ENCODE measurements at places on chromosomes 4 and X. TPM values are rescaled to one million over a fixed set of nuclear protein-coding genes. Genes with fewer than 3 reads are reported as not detected.

FMR1NB gene
- not detected for total RNA-seq

TMEM33 gene
- total RNA-seq = 86.1 TPM

TMEM164 gene
- 13.2 TPM for total RNA-seq

ANK2 gene
- total RNA-seq = 0.26 TPM

PAK3 gene
- total RNA-seq = 0.31 TPM

ARSH gene
- total RNA-seq = not detected

ADH1A gene
- not detected for total RNA-seq

PF4V1 gene
- total RNA-seq = not detected

MAGEB10 gene
- not detected for total RNA-seq

ANTXR2 gene
- total RNA-seq = 20.6 TPM

DNA sequence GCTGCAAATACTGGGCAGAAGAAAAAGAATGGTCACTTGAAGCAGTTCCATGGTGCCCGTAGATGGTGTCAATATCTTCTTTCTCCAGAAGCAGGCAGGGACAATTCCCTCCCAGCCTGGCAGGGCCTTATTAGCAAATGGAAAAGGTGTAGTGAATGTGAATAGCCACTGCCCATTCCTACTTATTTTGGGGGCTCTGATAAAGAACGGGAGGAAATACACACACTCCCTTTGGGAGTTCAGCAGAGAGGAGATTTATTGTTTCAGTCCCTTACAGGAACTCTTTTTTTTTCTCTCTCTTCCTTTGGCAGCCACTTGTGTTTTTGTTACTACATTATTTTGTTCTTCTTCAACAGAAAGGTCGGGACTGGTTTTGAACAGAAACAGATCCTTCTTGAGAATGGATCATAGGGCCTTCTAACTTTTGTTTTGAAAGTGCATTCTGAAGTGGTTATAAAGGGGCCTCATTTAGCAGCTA lies at the start of gene EMCN:
TSS of gene EMCN (minus strand) at position 159 of the 478 bp plus-strand sequence. CDS start at position 51, 108 bp downstream.
- H3K4me3 ChIP-seq = no peak within 1 kb of the TSS
- no peaks in the 10 kb centered on the region for H3K36me3 ChIP-seq
- no peak for DNase-seq
- H3K4me1 ChIP-seq = no peaks in the 10 kb centered on the region
- no peaks in the 10 kb centered on the region for H3K27me3 ChIP-seq

DNA sequence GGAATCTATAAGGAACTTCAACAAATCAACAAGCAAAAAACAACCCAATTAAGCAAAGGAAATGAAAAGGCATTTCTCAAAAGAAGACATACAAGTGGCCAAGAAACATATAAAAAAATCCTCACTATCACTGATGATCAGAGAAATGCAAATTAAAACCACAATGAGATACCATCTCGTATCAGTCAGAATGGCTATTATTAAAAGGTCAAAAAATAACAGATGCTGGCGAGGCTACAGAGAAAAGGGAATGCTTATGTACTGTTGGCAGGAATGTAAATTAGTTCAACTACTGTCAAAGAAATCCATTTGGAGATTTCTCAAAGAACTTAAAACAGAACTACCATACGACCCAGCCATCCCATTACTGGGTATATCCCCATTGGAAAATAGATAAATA lies 292.4 kb upstream of the FAT1 start:
- no peak overlapping the region for H3K4me3 ChIP-seq
- no peaks in the 10 kb centered on the region for H3K4me1 ChIP-seq
- H3K27me3 ChIP-seq = no peaks in the 10 kb centered on the region
- H3K36me3 ChIP-seq = no peaks in the 10 kb centered on the region
- DNase-seq = no peak

GRCh38 chr4:120209706-120210105 lies 143.1 kb upstream of the MAD2L1 start:
- no peak overlapping the region for H3K27ac ChIP-seq
- no peak for DNase-seq
- H3K27me3 ChIP-seq = no peaks in the 10 kb centered on the region
- no peaks in the 10 kb centered on the region for H3K4me1 ChIP-seq

DNA sequence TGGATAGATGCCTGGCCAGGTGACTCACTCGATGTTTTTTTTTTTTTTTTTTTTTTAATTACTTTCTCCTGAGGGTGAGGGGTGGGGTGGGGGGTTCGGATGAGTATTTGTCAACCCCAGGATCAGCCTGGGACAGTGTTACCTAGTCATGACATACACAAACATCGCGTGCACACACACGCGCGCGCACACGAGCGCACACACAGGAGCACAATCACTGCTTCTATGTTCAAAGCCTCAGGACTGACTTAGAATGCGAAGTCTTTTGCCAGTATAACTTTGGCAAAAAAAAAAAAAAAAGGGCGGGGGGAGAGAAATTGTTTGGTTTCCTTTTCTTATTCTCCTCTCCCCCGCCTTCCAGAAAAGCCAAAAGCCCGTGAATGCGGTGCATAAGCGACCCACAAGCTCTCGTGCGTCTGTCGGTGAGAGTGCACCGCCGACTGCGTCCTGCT lies 115.0 kb upstream of the TEX13C start:
- no peak overlapping the region for H3K4me3 ChIP-seq
- DNase-seq = no peak
- H3K4me1 ChIP-seq = no peaks in the 10 kb centered on the region
- no peaks in the 10 kb centered on the region for H3K27me3 ChIP-seq
- no peak overlapping the region for H3K27ac ChIP-seq
- H3K36me3 ChIP-seq = no peaks in the 10 kb centered on the region

- no peaks in the 10 kb centered on the region for H3K36me3 ChIP-seq
- no peaks in the 10 kb centered on the region for H3K27me3 ChIP-seq
- no peak overlapping the region for H3K27ac ChIP-seq
- no peaks in the 10 kb centered on the region for H3K4me1 ChIP-seq
- no peak for DNase-seq
Observed at GRCh38 chrX:9805956-9806355, 19.7 kb downstream of the SHROOM2 start.

GRCh38 chr4:54553001-54553400 lies 104.8 kb upstream of the KIT start:
- no peak overlapping the region for H3K27ac ChIP-seq
- no peaks in the 10 kb centered on the region for H3K4me1 ChIP-seq
- no peak overlapping the region for H3K4me3 ChIP-seq
- no peaks in the 10 kb centered on the region for H3K36me3 ChIP-seq

DNA sequence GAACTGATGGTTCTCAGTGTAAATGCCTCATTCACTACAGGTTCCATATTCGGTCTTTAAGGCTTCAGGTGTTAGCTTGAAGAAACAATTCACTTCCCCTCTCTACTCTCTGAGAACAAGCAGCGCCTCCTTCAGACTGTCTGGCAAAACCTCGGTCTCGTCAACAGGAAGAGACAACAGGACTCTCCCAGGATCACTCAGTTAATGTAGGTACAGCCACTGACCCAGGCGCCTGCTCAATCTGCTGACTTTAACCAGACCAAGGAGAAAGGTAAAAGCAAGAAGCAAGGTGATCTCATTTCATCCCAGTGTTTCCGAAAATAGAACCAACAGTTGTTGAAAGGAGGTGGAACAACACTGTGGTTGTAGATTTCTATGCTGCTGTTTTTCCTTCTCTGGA lies 102.2 kb downstream of the SLC2A9 start:
- H3K4me1 ChIP-seq = no peaks in the 10 kb centered on the region
- H3K27me3 ChIP-seq = no peaks in the 10 kb centered on the region
- DNase-seq = no peak
- H3K27ac ChIP-seq = no peak overlapping the region
- H3K4me3 ChIP-seq = no peak overlapping the region
- H3K36me3 ChIP-seq = no peaks in the 10 kb centered on the region

DNA sequence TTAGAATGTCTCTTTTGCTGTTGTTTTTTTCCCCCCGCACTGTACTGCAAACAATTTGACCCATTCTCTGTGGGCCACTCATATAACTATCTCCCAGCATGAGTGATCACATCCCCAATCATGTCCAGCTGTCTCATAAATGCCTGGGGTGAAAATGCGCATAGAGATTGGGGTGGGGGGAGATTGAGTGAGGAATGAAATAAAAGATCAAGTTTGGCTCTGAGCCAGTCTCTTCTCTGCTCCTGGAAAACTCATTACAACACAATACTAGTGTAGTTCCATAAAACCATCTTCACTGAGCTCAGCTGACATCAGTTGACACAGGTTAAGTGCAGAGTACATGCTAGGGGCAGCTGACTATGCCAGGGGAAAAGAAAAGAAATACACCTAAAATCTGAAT lies 96.9 kb downstream of the EGF start:
- no peaks in the 10 kb centered on the region for H3K27me3 ChIP-seq
- no peak overlapping the region for H3K4me3 ChIP-seq
- no peak overlapping the region for H3K27ac ChIP-seq
- H3K36me3 ChIP-seq = no peaks in the 10 kb centered on the region
- no peaks in the 10 kb centered on the region for H3K4me1 ChIP-seq
- no peak for DNase-seq

- H3K4me1 ChIP-seq = no peaks in the 10 kb centered on the region
- no peak overlapping the region for H3K27ac ChIP-seq
- no peak for DNase-seq
Observed at GRCh38 chrX:80120335-80120734, 105.8 kb downstream of the TBX22 start.

- H3K4me3 ChIP-seq = no peak overlapping the region
- H3K4me1 ChIP-seq = no peaks in the 10 kb centered on the region
- no peak for DNase-seq
- H3K27me3 ChIP-seq = no peaks in the 10 kb centered on the region
Observed at GRCh38 chr4:185115827-185116232, 27.2 kb upstream of the SLC25A4 start.

GRCh38 chrX:30241724-30242415 lies at the start of gene MAGEB4:
MAGEB4 (plus strand) TSS chrX:30242000; CDS start chrX:30242136, 136 bp downstream.
- DNase-seq = no peak
- H3K27me3 ChIP-seq = no peaks in the 10 kb centered on the region
- no peak within 1 kb of the TSS for H3K4me3 ChIP-seq
- H3K4me1 ChIP-seq = no peaks in the 10 kb centered on the region
- H3K27ac ChIP-seq = no peak within 1 kb of the TSS
- H3K36me3 ChIP-seq = no peaks in the 10 kb centered on the region

GRCh38 chrX:106035064-106035463 lies 3.5 kb downstream of the SERPINA7 start:
- no peak overlapping the region for H3K27ac ChIP-seq
- no peaks in the 10 kb centered on the region for H3K4me1 ChIP-seq
- no peak for DNase-seq
- no peaks in the 10 kb centered on the region for H3K27me3 ChIP-seq

GRCh38 chr4:20254511-20255250 lies 3.0 kb downstream of the SLIT2 start:
- no peak overlapping the region for H3K27ac ChIP-seq
- no peaks in the 10 kb centered on the region for H3K4me1 ChIP-seq
- H3K27me3 ChIP-seq = peaks cover 4% of the 10 kb centered on the region
- H3K36me3 ChIP-seq = no peaks in the 10 kb centered on the region
- H3K4me3 ChIP-seq = no peak overlapping the region

Measured in CD8-positive, alpha-beta memory T cell (primary cell).